ENCODE measurements at places on chromosomes 3 and 15. TPM values are rescaled to one million over a fixed set of nuclear protein-coding genes. Genes with fewer than 3 reads are reported as not detected.

- H3K4me1 ChIP-seq, result peaks cover 27% of the 10 kb centered on the region
- H3K4me3 ChIP-seq, result peak overlapping the region; percentile 23
- peaks cover 84% of the 10 kb centered on the region for H3K27me3 ChIP-seq
- no peak overlapping the region for H3K27ac ChIP-seq
- no peaks in the 10 kb centered on the region for H3K36me3 ChIP-seq
Observed at GRCh38 chr3:147418808-147419701, 9.9 kb downstream of the ZIC1 start.

DNA sequence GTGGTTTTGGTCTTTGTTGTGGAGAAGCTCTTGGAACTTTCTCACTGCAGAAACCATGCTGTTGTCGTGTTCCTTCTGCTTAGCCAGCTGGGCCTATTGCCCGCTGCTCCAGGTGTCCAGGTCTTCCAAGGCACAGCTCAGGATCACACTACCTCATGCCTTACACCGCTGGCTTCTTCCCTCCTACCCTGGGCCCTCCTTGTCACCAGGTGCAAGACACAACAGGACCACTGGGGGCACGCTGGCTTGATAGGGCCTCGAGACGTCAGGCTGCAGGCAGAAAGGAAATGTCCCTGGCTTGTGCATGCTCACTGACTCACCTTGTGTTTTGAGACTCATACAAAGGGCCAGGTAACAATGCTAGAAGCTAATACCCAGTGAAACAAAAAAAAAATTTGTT is 32.3 kb downstream of the PAQR9 start:
- H3K27me3 ChIP-seq, result no peaks in the 10 kb centered on the region

DNA sequence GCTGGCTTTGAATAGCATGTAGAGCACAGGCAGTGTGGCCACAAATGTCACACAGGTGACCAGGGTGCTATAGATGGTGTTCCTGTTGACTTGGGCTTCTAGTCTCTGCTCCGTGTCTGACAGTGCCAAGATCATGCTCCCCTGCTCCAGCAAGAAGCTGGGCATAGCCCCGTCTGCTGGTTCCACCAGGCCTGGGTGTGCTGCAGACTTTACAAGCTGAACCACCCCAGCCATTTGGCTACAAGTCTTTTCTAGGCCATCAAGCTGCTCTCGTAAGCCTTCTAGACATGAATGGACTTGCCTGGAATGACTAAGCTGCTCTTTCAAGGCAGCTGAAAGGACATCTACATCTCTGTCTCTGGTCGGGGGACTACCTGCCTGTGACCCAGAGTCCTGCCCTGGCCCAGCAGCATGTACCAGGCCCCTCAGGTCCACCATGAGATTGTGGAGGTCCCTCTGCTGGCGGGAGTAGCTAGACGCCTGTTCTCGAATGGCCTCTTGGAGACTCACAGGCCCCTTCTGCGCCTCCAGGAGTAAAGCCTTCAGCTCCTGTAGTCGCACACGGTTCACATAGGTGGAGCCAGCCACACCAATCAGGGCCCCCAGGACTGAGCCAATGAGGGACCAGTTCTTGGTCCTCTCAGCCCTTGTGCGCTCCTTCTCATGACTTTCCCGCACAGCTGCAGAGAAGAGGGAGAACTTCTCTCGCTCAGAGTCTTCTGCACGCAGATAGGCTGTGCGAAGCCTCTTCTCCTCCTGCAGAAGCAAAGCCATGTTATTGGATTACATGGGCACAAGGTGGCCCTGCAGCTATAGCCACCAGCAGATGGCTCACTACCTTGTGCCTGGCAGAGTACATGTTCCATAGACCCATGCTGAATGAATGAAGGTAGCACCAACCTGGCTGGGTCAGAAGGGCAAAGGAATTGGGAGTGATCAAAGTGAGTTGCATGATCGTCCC is 2.8 kb upstream of the PLXNB1 start:
- H3K4me1 ChIP-seq, result peaks cover 67% of the 10 kb centered on the region
- H3K4me3 ChIP-seq, result no peak overlapping the region
- H3K27me3 ChIP-seq, result no peaks in the 10 kb centered on the region
- no peak overlapping the region for H3K27ac ChIP-seq

GRCh38 chr3:15623535-15624440 is 22.2 kb downstream of the BTD start:
- DNase-seq, result no peak
- no peak overlapping the region for H3K4me3 ChIP-seq
- no peak overlapping the region for H3K27ac ChIP-seq
- H3K27me3 ChIP-seq, result no peaks in the 10 kb centered on the region

DNA sequence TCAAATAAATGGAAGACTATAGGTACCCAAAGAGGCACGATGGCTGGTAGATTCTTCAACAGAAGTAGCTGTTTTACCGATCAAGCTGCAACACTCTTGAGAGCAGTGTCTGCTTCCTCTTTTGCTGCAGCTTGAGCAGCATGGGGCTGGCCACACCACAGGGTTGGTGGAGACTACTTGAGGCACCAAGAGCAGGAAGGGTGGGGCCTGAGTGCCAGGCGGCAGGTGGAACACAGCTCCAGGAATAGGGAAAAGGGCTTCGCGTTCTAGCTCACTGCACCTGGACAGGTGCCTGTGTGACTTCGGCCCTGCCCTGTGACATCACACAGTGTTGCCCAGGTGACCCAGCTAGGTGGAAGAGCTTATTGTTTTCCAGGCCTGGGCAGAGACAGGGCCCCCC is at the start of gene CCDC33:
Gene CCDC33, plus strand, starts transcription at position 365 of the 400 bp plus-strand sequence. CDS start 394 bp downstream, outside the sequence.
- peak; percentile 87 for DNase-seq
- no peak within 1 kb of the TSS for H3K4me3 ChIP-seq
- H3K27me3 ChIP-seq, result no peaks in the 10 kb centered on the region
- H3K27ac ChIP-seq, result peak within 1 kb of the TSS; percentile 55

GRCh38 chr3:4687167-4687566 is 194.0 kb downstream of the ITPR1 start:
- H3K27me3 ChIP-seq, result no peaks in the 10 kb centered on the region
- peaks cover 15% of the 10 kb centered on the region for H3K4me1 ChIP-seq

DNA sequence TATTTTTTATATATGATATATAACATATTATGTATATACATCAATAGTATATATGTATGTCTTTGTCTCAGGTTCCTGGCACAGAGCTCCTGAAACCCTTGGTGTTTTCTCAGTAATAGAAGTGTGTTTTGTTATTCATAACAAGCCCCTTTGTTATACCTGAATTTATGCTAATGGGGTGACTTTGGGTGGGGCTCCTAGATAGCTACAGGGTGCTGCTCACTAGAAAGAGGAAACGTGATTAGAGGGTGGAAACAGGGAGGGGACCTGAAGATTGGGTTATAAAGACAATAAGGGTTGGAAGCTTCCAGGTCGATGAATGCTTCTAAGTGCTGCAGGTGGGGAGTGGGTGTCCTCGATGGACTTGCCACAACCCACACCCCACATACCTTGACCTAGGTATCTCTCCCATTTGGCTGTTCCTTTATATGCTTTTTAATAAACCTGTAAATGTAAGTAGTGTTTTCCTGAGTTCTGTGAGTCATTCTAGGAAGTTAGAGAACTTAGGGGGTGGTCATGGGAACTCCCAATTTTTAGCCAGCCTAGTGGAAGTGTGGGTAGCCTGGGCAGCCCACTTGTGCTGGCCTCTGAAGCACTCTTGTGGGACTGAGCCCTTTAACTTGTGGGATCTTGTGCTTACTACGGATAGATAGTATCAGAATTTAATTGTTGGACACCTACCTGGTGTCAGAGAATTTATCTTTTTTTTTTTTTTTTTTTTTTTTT is 36.9 kb upstream of the C15orf39 start:
- H3K4me1 ChIP-seq, result peaks cover 5% of the 10 kb centered on the region
- H3K36me3 ChIP-seq, result no peaks in the 10 kb centered on the region
- no peak overlapping the region for H3K4me3 ChIP-seq
- no peak overlapping the region for H3K27ac ChIP-seq

- no peaks in the 10 kb centered on the region for H3K27me3 ChIP-seq
- H3K36me3 ChIP-seq, result no peaks in the 10 kb centered on the region
- DNase-seq, result no peak
- no peak overlapping the region for H3K4me3 ChIP-seq
Observed at GRCh38 chr3:118199044-118199443, 835.6 kb downstream of the IGSF11 start.

The SAMD7 gene
- not detected for polyA plus RNA-seq

GRCh38 chr3:179717219-179717618 is 64.4 kb downstream of the USP13 start:
- H3K36me3 ChIP-seq, result peaks cover 8% of the 10 kb centered on the region
- no peak for DNase-seq
- no peaks in the 10 kb centered on the region for H3K27me3 ChIP-seq
- H3K27ac ChIP-seq, result no peak overlapping the region

- no peaks in the 10 kb centered on the region for H3K4me1 ChIP-seq
- no peak for DNase-seq
- no peak overlapping the region for H3K27ac ChIP-seq
- no peaks in the 10 kb centered on the region for H3K27me3 ChIP-seq
Observed at GRCh38 chr3:126912027-126912422, 70.9 kb upstream of the PLXNA1 start.

The PIF1 gene
- 2.0 TPM for polyA plus RNA-seq

The GXYLT2 gene
- 1.5 TPM for polyA plus RNA-seq

GRCh38 chr15:101522091-101522490 is 32.6 kb upstream of the PCSK6 start:
- H3K27me3 ChIP-seq, result no peaks in the 10 kb centered on the region
- no peak overlapping the region for H3K27ac ChIP-seq
- no peak overlapping the region for H3K4me3 ChIP-seq
- no peaks in the 10 kb centered on the region for H3K36me3 ChIP-seq
- DNase-seq, result no peak

DNA sequence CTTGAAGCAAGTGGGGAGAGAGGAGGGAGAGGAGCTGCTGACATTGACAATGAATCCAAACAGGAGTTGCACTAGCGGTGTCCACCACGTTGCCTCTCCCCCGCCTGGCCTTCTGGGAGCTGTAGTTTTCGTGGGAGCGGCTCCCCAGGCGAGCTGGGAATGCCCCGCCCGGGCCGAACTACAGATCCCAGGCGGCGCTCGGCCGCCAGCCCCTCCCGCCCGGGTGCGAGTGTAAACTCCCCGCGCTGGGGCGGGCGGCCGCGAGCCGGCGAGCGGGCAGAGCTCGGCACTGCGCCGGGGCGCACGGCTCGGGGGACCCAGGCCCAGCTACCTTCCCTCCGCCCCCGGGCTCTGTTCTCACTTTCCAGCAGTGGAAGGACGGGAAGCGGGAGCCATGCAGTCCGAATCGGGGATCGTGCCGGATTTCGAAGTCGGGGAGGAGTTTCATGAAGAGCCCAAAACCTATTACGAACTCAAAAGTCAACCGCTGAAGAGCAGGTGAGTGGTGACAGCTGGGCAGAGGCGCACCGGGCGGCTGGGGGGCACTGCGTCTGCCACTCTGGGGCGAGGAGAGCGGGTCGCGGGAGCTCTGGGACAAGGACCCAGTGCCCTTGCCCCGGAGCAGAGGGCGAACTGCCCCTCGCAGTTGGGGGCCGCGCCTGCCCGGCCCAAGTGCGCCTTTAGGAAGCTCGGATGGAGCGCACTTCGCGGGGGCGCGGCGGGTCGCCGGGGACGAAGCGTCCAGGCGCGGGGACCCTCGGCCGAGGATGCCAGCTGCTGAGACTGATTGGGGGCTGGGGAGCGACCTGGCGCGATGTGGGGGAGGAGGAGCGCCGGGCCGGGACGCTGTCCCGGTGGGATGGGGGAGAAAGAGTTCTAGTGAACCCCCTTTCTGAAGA is at the start of gene MITF:
Gene MITF, plus strand, starts transcription at position 261 of the 899 bp plus-strand sequence. Its CDS starts 134 bp downstream, at position 395.
- H3K4me1 ChIP-seq, result no peaks in the 10 kb centered on the region
- peak; percentile 97 for DNase-seq
- peak within 1 kb of the TSS; percentile 68 for H3K27ac ChIP-seq
- H3K36me3 ChIP-seq, result no peaks in the 10 kb centered on the region
- H3K4me3 ChIP-seq, result peak within 1 kb of the TSS; percentile 95

GRCh38 chr3:95468331-95468730 is 1346.1 kb upstream of the EPHA6 start:
- H3K27me3 ChIP-seq, result no peaks in the 10 kb centered on the region
- no peak overlapping the region for H3K4me3 ChIP-seq
- no peak overlapping the region for H3K27ac ChIP-seq
- no peak for DNase-seq
- H3K36me3 ChIP-seq, result no peaks in the 10 kb centered on the region
- H3K4me1 ChIP-seq, result no peaks in the 10 kb centered on the region

The LINGO1 gene
- polyA plus RNA-seq, result not detected

The ROPN1 gene
- not detected for polyA plus RNA-seq

DNA sequence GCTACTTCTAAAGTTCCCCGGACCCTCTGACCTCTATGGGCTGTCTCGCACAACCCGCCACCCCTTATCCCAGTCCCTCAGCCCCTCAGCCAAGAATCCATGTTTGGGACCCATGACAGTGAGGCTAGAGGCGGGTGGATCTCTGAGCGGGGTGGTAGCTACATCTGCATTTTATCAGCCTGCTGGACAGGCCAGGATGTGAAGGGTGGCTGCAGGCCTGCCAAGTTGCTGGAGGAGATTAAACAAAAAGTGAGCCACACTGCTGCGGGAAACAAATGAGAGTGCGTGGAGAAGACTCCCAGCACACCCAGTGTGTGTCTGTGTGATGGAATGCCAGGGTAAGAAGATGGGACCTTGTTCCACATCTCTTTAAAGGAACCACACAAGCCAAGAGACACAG is 51.1 kb upstream of the SPATA12 start:
- no peaks in the 10 kb centered on the region for H3K27me3 ChIP-seq
- H3K4me1 ChIP-seq, result peaks cover 46% of the 10 kb centered on the region
- H3K27ac ChIP-seq, result peak overlapping the region; percentile 73
- H3K36me3 ChIP-seq, result no peaks in the 10 kb centered on the region

The GOLGA6A gene
- polyA plus RNA-seq, result not detected

DNA sequence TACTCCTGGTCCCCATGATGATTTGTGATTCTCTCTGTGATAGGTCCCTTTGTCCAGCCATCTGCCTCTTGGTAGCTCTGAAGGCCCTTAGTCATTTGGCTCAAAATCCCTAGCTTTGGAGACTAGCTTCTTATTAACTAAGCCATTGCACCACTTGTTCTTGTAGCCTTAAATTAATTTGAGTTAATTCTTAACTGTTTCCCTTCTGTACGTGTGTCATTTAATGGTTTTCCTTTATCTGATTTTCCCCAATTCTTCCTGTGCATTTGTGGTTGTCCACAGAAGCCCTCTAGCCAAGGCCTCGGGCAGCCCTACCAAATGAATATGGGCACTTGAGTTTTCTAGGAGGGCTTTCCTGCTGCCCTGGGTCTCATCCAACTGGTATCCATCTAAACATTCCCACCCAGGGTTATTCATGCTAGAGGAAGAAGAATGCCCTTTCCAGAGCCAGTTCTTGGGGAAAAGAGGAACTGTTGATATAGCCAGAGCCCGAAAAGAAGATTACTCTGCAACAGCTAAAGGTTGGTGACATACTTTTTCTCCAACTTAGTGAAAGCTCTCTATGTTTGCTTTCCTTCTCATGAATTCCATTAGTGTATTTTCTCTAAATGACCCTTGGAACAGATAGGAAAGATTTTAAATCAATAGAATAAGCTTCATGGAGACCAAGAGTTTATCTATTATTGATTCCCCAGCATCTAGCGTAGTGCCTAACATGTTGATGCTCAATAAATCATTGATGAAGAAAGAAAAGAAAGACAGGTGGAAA is 44.2 kb upstream of the ZBTB38 start:
- H3K36me3 ChIP-seq, result no peaks in the 10 kb centered on the region
- no peak overlapping the region for H3K4me3 ChIP-seq
- peaks cover 10% of the 10 kb centered on the region for H3K4me1 ChIP-seq
- no peak for DNase-seq
- H3K27me3 ChIP-seq, result no peaks in the 10 kb centered on the region

The GOLGA8S gene
- polyA plus RNA-seq, result not detected

- H3K4me3 ChIP-seq, result no peak overlapping the region
- no peaks in the 10 kb centered on the region for H3K4me1 ChIP-seq
- no peaks in the 10 kb centered on the region for H3K36me3 ChIP-seq
Observed at GRCh38 chr15:80317389-80318182, 65.6 kb upstream of the CTXND1 start.

- no peaks in the 10 kb centered on the region for H3K27me3 ChIP-seq
- H3K4me1 ChIP-seq, result peaks cover 24% of the 10 kb centered on the region
- no peak overlapping the region for H3K4me3 ChIP-seq
- no peak for DNase-seq
- no peak overlapping the region for H3K27ac ChIP-seq
- H3K36me3 ChIP-seq, result no peaks in the 10 kb centered on the region
Observed at GRCh38 chr3:4568841-4569240, 75.7 kb downstream of the ITPR1 start.

The ZNF710 gene
- 15.6 TPM for polyA plus RNA-seq

All from stomach (tissue), 19 donors.